ENCODE measurements at places on chromosomes 1 and 21.
A peak's percentile ranks its signal among the peaks of the same experiment; 100 is the strongest.

DNA sequence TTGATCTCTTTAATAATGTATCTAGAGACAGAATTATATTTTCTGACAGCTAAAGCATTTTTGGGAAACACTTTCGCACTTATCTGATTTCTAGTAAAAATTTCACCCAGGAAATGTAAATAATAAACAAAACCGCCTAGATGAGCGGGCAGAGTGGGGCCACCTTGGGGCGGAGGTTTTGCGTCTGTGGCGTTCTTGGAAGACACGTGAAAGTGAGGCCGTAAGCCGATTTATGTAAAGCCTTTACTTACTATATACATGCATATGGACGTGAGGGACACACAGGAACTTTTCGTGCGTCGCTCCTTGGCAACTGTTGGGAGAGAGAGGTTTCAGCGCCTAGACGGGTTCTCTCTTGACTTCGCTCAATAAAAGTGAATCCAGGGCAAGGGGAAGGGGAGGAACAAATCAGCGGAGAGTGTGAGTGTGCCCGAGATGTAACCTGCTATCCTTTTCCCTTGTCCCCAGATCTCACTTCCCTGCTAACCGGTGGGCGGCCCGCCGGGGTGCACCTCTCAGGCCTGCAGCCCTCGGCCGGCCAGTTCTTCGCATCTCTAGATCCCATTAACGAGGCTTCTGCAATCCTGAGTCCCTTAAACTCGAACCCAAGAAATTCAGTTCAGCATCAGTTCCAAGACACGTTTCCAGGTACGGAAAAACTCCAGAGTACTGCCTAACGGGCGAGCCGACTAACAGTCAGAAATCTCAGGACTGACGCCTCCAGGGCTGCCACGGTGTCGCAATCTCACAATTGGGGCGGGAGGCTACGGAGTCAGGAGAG lies 1.7 kb downstream of the HLX start:
- no peaks in the 10 kb centered on the region for H3K27me3 ChIP-seq
- peak overlapping the region; percentile 88 for H3K4me3 ChIP-seq
- no peak for DNase-seq

- no peak overlapping the region for H3K4me3 ChIP-seq
- DNase-seq = no peak
- H3K4me1 ChIP-seq = peaks cover 15% of the 10 kb centered on the region
- H3K36me3 ChIP-seq = no peaks in the 10 kb centered on the region
- H3K27ac ChIP-seq = no peak overlapping the region
Measured at GRCh38 chr1:201513498-201514243, 6.7 kb upstream of the CSRP1 start.

DNA sequence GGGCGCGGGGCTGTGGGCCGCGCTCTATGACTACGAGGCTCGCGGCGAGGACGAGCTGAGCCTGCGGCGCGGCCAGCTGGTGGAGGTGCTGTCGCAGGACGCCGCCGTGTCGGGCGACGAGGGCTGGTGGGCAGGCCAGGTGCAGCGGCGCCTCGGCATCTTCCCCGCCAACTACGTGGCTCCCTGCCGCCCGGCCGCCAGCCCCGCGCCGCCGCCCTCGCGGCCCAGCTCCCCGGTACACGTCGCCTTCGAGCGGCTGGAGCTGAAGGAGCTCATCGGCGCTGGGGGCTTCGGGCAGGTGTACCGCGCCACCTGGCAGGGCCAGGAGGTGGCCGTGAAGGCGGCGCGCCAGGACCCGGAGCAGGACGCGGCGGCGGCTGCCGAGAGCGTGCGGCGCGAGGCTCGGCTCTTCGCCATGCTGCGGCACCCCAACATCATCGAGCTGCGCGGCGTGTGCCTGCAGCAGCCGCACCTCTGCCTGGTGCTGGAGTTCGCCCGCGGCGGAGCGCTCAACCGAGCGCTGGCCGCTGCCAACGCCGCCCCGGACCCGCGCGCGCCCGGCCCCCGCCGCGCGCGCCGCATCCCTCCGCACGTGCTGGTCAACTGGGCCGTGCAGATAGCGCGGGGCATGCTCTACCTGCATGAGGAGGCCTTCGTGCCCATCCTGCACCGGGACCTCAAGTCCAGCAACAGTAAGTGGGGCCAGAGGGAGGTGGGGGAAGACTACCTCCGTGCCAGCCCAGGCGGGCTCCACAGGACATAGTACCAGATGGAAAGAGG lies 808 bp downstream of the MAP3K21 start:
- peak overlapping the region; percentile 84 for H3K4me3 ChIP-seq
- peaks cover 19% of the 10 kb centered on the region for H3K4me1 ChIP-seq
- peak; percentile 62 for DNase-seq
- H3K36me3 ChIP-seq = no peaks in the 10 kb centered on the region
- no peaks in the 10 kb centered on the region for H3K27me3 ChIP-seq
- H3K27ac ChIP-seq = peak overlapping the region; percentile 46

- H3K4me1 ChIP-seq = no peaks in the 10 kb centered on the region
- no peak overlapping the region for H3K4me3 ChIP-seq
- H3K27me3 ChIP-seq = no peaks in the 10 kb centered on the region
- H3K27ac ChIP-seq = no peak overlapping the region
- no peaks in the 10 kb centered on the region for H3K36me3 ChIP-seq
Measured at GRCh38 chr1:228837817-228838716, 102.8 kb downstream of the RHOU start.

DNA sequence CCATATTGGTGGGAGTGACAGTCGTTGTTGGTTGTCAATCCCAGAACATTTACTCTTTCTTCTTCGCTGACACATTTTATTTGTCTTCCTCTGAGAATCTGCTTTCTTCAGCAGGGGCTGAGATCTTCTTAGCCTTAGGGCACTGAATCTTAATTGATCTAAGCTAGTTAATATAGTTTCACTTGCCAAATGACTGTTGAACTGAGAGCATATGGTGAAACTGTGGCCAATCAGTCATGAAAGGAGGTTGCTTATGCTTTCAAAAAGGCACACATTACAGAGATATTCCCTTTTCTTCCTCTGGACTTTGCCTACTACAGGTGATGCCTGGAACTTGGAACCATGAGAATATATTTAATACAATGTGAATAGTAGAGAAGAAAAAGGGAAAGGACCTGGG lies 60.0 kb upstream of the KIAA0040 start:
- H3K27me3 ChIP-seq = no peaks in the 10 kb centered on the region
- no peak overlapping the region for H3K4me3 ChIP-seq
- no peaks in the 10 kb centered on the region for H3K36me3 ChIP-seq

- no peaks in the 10 kb centered on the region for H3K4me1 ChIP-seq
- DNase-seq = no peak
- H3K27me3 ChIP-seq = no peaks in the 10 kb centered on the region
- no peak overlapping the region for H3K27ac ChIP-seq
Measured at GRCh38 chr1:205716371-205717132, 33.4 kb downstream of the NUCKS1 start.

DNA sequence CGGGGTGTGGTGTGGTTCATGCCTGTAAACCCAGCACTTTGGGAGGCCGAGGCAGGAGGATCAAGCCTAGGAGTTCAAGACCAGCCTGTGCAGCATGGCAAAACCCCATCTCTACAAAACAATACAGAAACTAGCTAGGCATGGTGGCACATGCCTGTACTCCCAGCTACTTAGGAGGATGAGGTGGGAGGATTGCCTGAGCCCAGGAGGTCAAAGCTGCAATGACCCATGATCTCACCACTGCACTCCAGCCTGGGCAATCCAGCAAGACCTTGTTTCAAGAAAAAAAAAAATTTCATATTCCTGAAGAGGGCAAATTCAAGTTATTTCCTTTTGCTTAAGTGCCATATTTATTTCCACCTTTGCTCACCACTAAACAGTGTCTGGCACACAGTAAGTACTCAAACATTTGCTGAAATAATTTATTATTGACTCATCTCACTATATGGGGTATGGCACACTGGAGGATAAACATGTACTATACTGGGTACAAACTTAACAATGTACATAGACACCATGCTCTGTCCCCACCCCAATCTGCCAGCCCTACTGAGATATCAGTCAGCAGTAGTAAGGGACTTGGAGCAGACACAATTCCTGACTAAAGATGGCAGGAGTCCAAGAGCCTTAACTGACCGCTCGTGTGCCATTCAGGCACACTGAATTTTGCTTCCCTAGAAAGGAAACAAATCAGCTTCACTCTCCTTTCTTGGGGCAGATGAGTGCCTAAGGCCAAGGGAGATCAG lies 15.5 kb downstream of the MEAF6 start:
- no peak for DNase-seq
- no peak overlapping the region for H3K4me3 ChIP-seq
- peaks cover 4% of the 10 kb centered on the region for H3K4me1 ChIP-seq
- no peaks in the 10 kb centered on the region for H3K27me3 ChIP-seq
- H3K27ac ChIP-seq = no peak overlapping the region

- H3K4me1 ChIP-seq = no peaks in the 10 kb centered on the region
- H3K4me3 ChIP-seq = no peak overlapping the region
- no peaks in the 10 kb centered on the region for H3K27me3 ChIP-seq
- no peak overlapping the region for H3K27ac ChIP-seq
- no peak for DNase-seq
- H3K36me3 ChIP-seq = no peaks in the 10 kb centered on the region
Measured at GRCh38 chr1:197306381-197307062, 38.5 kb downstream of the CRB1 start.

- H3K27ac ChIP-seq = no peak overlapping the region
- no peak for DNase-seq
- H3K4me3 ChIP-seq = no peak overlapping the region
- no peaks in the 10 kb centered on the region for H3K27me3 ChIP-seq
- no peaks in the 10 kb centered on the region for H3K4me1 ChIP-seq
- H3K36me3 ChIP-seq = no peaks in the 10 kb centered on the region
Measured at GRCh38 chr1:228753287-228753686, 18.0 kb downstream of the RHOU start.

DNA sequence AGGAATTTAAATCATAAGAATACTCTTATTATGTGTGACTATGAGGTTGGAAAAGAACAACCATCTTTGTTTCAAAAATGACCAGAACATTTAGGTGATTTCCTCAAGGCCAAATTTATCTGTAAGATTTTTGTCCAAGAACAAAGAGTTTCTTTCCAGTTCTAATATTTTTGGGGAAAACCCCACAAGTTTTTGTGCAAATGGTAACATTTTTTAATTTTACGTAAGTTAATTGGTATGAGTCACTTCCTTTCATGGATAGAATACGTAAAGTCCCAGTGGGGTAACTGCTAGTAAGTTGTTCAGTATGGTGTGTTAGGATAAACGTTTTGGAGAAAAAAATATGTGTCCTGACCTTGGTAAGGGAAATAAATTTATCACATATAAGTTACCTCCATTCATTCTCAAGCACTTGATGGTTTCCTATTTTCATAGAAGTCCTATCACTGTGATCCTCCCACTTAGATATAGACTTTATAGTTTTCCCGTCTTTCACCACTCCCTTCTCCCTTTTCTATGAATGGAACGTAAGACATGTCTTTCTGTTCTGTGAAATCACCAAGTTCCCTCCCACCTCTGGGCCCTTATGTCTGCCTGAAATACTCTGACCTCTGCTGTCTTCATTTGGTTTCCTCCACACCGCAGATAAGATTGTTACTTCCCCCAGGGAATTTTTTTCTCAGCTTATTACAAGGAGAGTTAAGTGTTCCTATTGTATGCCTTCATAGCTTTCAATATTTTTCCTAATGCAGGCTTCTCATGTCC lies 34.9 kb upstream of the TSNAX start:
- H3K36me3 ChIP-seq = no peaks in the 10 kb centered on the region
- H3K27me3 ChIP-seq = no peaks in the 10 kb centered on the region
- H3K4me3 ChIP-seq = no peak overlapping the region
- no peaks in the 10 kb centered on the region for H3K4me1 ChIP-seq

GRCh38 chr1:54004481-54005049 lies 13.4 kb downstream of the LDLRAD1 start:
- H3K36me3 ChIP-seq = no peaks in the 10 kb centered on the region
- no peak overlapping the region for H3K4me3 ChIP-seq
- DNase-seq = no peak
- no peaks in the 10 kb centered on the region for H3K27me3 ChIP-seq
- H3K27ac ChIP-seq = no peak overlapping the region

DNA sequence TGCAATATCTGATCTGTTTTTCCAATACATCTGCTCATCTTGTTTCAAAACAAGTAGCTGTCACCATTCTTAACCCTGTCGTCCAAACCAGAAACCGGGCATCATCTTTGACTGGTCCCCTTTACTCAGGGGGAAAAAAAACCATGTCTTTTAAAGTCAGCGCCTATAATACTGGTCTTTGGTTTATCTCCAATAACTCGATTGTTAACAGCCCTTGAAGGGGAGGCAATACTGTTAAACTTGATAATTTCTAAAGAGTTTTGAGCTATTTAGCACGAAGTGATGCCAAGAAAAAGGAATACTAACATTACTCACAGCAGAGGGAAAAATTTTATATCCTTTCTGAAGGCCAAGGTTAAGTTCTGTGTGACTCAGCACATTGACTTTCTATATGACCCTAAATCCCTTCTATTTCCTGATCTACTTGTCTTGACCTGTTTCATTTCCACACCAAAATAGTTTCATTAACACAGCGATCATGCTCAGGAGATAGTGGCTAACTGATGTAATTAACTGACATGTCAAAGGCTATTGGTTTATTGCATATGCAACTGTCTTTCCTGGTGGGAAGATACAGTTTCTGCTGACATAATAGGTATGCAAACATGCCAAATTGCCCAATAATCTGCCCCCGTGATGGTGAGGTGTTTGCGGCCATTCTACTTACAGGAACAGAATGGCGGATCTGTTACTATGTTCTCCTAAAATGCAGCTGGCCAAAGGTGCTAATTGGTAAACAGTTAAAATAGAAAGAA lies 59.1 kb downstream of the NFIA start:
- DNase-seq = peak; percentile 9
- H3K4me3 ChIP-seq = no peak overlapping the region
- no peak overlapping the region for H3K27ac ChIP-seq
- H3K36me3 ChIP-seq = no peaks in the 10 kb centered on the region

GRCh38 chr1:28118640-28119307 lies 30.4 kb upstream of the EYA3 start:
- H3K27ac ChIP-seq = no peak overlapping the region
- H3K4me3 ChIP-seq = no peak overlapping the region
- no peak for DNase-seq
- no peaks in the 10 kb centered on the region for H3K4me1 ChIP-seq
- no peaks in the 10 kb centered on the region for H3K36me3 ChIP-seq

GRCh38 chr21:42297377-42297776 lies 17.8 kb downstream of the TFF3 start:
- DNase-seq = no peak
- no peaks in the 10 kb centered on the region for H3K36me3 ChIP-seq
- H3K4me1 ChIP-seq = no peaks in the 10 kb centered on the region
- H3K27me3 ChIP-seq = peaks cover 71% of the 10 kb centered on the region

DNA sequence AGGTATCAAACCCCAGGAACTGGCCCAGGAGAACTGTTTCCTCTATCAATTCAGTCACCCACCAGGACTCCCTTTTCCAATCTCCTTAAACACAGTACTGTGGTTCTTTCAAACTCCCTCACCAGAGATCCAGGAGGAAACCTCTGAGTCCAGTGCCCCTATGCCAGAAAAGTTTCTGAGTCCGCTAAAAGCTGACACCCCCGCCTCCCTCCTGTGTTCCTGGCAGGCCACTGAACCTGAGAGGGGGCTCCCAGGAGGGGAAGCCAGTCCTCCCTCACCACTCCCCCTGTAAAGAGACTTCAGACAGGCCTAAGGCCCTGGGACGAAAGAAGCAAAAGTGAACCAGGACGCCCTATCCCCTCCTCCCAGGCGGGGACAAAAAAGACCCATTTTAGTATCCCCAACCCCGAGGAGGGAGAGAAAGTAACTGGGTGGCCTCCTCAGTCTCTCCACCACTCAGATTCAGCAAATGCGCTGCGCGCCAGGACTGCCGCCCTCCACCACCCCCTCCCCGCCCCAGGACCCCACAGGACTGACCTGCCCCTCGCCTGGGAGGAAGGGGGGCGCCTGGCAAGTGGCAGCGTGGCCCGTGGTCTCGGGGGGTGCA lies 624 bp downstream of the SLC41A1 start:
- H3K4me3 ChIP-seq = peak overlapping the region; percentile 92
- no peak overlapping the region for H3K27ac ChIP-seq
- H3K4me1 ChIP-seq = peaks cover 8% of the 10 kb centered on the region
- no peaks in the 10 kb centered on the region for H3K27me3 ChIP-seq
- H3K36me3 ChIP-seq = no peaks in the 10 kb centered on the region
